ENCODE measurements at places on chromosomes 5 and 9.
A peak's percentile ranks its signal among the peaks of the same experiment; 100 is the strongest.

DNA sequence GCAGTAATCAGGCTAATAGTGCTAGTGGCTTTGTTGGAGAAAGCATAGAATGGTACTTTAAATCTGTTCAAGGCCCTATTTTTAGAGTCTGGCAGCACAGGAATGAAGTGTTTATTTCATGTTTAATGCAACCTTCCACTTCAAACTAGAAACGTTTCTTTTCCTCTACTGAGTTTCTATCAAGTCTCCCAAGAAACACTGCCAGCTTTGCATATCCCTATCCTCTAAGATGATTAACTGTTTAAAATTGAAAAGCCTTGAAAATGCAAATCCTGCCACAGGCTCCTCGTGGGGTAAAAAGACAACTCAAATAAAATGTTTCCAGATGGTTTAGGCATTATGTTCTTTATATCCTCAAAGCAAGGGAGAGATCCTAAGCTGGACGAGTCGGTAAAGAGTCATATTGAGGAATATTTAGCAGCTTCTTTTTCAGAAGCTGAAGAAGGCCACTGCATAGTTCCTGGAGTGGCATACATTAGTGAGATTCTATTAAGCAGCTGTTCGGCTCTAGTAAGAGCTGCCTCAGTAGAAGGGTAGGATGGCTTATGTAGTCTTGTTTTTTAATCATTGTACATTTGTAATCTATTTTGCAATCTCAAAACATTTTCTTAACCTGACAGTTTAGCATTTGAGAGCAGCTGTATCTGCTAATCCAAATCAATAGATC is 251.2 kb downstream of the CHSY3 start:
- H3K27ac ChIP-seq, result no peak overlapping the region
- no peak for DNase-seq
- H3K27me3 ChIP-seq, result no peaks in the 10 kb centered on the region
- H3K4me1 ChIP-seq, result no peaks in the 10 kb centered on the region

DNA sequence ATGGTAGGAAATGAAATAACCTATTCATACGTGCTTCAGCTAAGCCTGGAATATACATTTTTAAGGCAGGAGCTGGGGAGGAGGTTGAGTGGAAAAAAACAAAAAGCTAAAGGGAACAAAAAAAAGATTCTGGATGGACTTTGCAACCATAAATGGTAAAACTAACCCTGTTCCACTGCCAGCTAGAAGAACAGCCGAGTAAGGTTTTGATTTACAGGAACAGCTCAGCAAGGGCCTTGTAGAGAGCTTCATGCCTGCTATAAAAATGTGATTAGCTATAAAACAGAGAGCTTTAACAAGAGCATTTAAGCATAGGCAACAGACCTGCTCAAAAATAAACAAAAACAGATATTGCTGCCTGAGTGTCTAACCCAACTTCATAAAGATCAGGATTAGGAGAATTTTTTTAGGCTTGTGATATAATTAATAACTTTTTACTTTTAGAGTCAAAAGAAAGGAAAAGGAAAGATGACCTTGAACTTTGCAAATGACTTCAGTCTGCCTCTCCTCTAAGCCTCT is 194.8 kb downstream of the FBXL7 start:
- no peak overlapping the region for H3K4me3 ChIP-seq
- peak; percentile 24 for DNase-seq
- no peaks in the 10 kb centered on the region for H3K36me3 ChIP-seq
- no peak overlapping the region for H3K27ac ChIP-seq
- H3K4me1 ChIP-seq, result peaks cover 7% of the 10 kb centered on the region

DNA sequence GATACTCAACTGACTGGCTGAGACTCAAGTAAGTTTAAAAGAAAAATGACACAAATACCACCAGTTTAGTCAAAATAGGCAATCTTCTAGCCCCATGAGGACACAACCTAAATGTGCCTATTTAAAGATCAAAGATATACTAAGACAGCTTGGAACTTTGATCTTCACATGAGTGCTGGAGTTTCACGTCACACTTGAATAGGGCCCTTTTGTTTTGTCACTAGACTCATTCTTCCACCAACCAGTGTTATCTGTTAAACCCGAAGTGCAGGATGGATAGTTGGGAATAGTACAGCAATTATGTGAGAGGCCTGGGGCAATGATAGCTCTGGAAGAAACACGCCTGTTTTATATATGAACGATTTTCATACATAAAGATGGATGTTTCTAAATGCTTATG is 792.8 kb upstream of the NUDT12 start:
- no peak overlapping the region for H3K27ac ChIP-seq
- no peak overlapping the region for H3K4me3 ChIP-seq
- H3K36me3 ChIP-seq, result no peaks in the 10 kb centered on the region
- DNase-seq, result no peak
- H3K4me1 ChIP-seq, result no peaks in the 10 kb centered on the region
- no peaks in the 10 kb centered on the region for H3K27me3 ChIP-seq

- no peaks in the 10 kb centered on the region for H3K4me1 ChIP-seq
- no peaks in the 10 kb centered on the region for H3K36me3 ChIP-seq
- no peak for DNase-seq
Observed at GRCh38 chr9:10488937-10489336, 123.9 kb downstream of the PTPRD start.

GRCh38 chr5:73312146-73312871 is 136.3 kb downstream of the FOXD1 start:
- no peak overlapping the region for H3K27ac ChIP-seq
- H3K4me3 ChIP-seq, result no peak overlapping the region
- no peaks in the 10 kb centered on the region for H3K4me1 ChIP-seq
- DNase-seq, result no peak
- H3K36me3 ChIP-seq, result no peaks in the 10 kb centered on the region
- H3K27me3 ChIP-seq, result peaks cover 98% of the 10 kb centered on the region

- DNase-seq, result no peak
- no peaks in the 10 kb centered on the region for H3K36me3 ChIP-seq
- no peak overlapping the region for H3K27ac ChIP-seq
- H3K4me1 ChIP-seq, result no peaks in the 10 kb centered on the region
- H3K4me3 ChIP-seq, result no peak overlapping the region
Observed at GRCh38 chr5:82597437-82597836, 319.3 kb upstream of the RPS23 start.

GRCh38 chr9:121286973-121287741 is 19.2 kb downstream of the GSN start:
- H3K4me3 ChIP-seq, result no peak overlapping the region
- peaks cover 64% of the 10 kb centered on the region for H3K4me1 ChIP-seq
- no peaks in the 10 kb centered on the region for H3K27me3 ChIP-seq
- H3K27ac ChIP-seq, result peak overlapping the region; percentile 93

DNA sequence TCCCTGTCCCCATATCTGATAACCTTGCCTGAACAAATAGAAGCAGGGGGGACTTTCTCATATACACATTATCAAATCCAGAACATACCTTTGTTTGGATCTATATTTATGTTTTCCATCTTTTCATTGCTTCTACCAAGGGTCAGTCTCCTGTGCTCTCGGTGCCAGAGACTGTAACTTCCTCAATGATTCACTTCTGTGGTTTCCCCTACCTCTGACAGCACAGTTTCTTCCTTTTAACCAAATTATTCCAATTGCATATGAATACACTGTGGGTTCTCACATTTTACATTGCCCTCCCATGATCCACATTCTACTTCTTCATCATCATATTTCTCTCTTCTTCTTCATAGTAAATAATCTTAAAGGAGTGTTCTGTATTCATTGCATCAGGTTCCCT is 32.2 kb downstream of the NMUR2 start:
- H3K27me3 ChIP-seq, result no peaks in the 10 kb centered on the region
- DNase-seq, result no peak
- H3K27ac ChIP-seq, result no peak overlapping the region
- H3K36me3 ChIP-seq, result no peaks in the 10 kb centered on the region

Measured in endothelial cell of umbilical vein (primary cell).